Endothelial cell of coronary artery (primary cell): ENCODE measurements at places on chromosomes 6 and 20. TPM values are rescaled to one million over a fixed set of nuclear protein-coding genes. Genes with fewer than 3 reads are reported as not detected.

ENPP3 gene
- 0.09 and 0.19 TPM in 2 replicates for total RNA-seq

PHACTR3 gene
- total RNA-seq = not detected in 2 replicates

WASF1 gene
- 5.3 and 6.6 TPM in 2 replicates for total RNA-seq

ZSCAN16 gene
- 11.8 and 12.1 TPM in 2 replicates for total RNA-seq

CRISP2 gene
- not detected in 2 replicates for total RNA-seq

TREML1 gene
- total RNA-seq = not detected in 2 replicates

PRELID3B gene
- 87.7 and 88.4 TPM in 2 replicates for total RNA-seq

KIAA1755 gene
- under 0.01 and 2.4 TPM in 2 replicates for total RNA-seq

LGSN gene
- not detected in 2 replicates for total RNA-seq

DEFB132 gene
- total RNA-seq = not detected in 2 replicates

TMEM14C gene
- 70.2 and 81.5 TPM in 2 replicates for total RNA-seq

C2 gene
- total RNA-seq = 0.19 TPM in 1 of 2 replicates, not detected in the other

GLP1R gene
- total RNA-seq = not detected in 2 replicates

C20orf96 gene
- 3.4 and 3.5 TPM in 2 replicates for total RNA-seq

C6orf141 gene
- total RNA-seq = 11.3 and 13.1 TPM in 2 replicates

GINS1 gene
- 5.4 and 13.6 TPM in 2 replicates for total RNA-seq

LZTS3 gene
- total RNA-seq = 2.2 and 4.2 TPM in 2 replicates

EEF1A2 gene
- 1.0 and 2.0 TPM in 2 replicates for total RNA-seq

PAK5 gene
- total RNA-seq = not detected in 2 replicates

MPIG6B gene
- not detected in 2 replicates for total RNA-seq

SYNDIG1 gene
- total RNA-seq = not detected in 2 replicates

APMAP gene
- 88.4 and 114 TPM in 2 replicates for total RNA-seq

SLC17A9 gene
- total RNA-seq = 6.6 and 13.8 TPM in 2 replicates

PNPLA1 gene
- not detected in 2 replicates for total RNA-seq

OPRM1 gene
- total RNA-seq = not detected in 2 replicates

SLC22A23 gene
- total RNA-seq = 4.4 and 9.0 TPM in 2 replicates

CALHM5 gene
- 8.4 and 8.5 TPM in 2 replicates for total RNA-seq

LPA gene
- total RNA-seq = not detected in 2 replicates

LRRC73 gene
- total RNA-seq = 0.18 and 0.19 TPM in 2 replicates

ASIP gene
- total RNA-seq = not detected in 2 replicates

MYLK4 gene
- 0.36 and 0.38 TPM in 2 replicates for total RNA-seq

SLC17A2 gene
- total RNA-seq = not detected in 2 replicates

RAET1L gene
- total RNA-seq = not detected in 2 replicates

TFAP2A gene
- 0.09 and 0.28 TPM in 2 replicates for total RNA-seq

ECT2L gene
- not detected in 2 replicates for total RNA-seq

SCRT2 gene
- total RNA-seq = not detected in 2 replicates

GNAS-AS1 gene
- total RNA-seq = 0.27 and 0.85 TPM in 2 replicates

APCDD1L gene
- 0.09 and 31.3 TPM in 2 replicates for total RNA-seq

SYCP2L gene
- total RNA-seq = not detected in 2 replicates

TRIM31 gene
- total RNA-seq = not detected in 2 replicates

SLC32A1 gene
- not detected in 2 replicates for total RNA-seq

RBBP9 gene
- 9.4 and 12.2 TPM in 2 replicates for total RNA-seq

SPDEF gene
- total RNA-seq = not detected in 2 replicates

MYCT1 gene
- total RNA-seq = 104 and 116 TPM in 2 replicates

BIRC7 gene
- total RNA-seq = not detected in 2 replicates

SALL4 gene
- under 0.01 TPM in 2 replicates for total RNA-seq

CST7 gene
- not detected in 2 replicates for total RNA-seq

FOXS1 gene
- 0.09 and 2.8 TPM in 2 replicates for total RNA-seq

CD24 gene
- 0.38 and 2.7 TPM in 2 replicates for total RNA-seq

FOXC1 gene
- total RNA-seq = 6.2 and 6.5 TPM in 2 replicates

RRAGD gene
- total RNA-seq = 0.09 TPM in 2 replicates

TMEM217 gene
- 7.8 and 8.6 TPM in 2 replicates for total RNA-seq

WFDC6 gene
- total RNA-seq = not detected in 2 replicates

BMP7 gene
- not detected in 2 replicates for total RNA-seq

ZMYND8 gene
- total RNA-seq = 23.8 and 28.0 TPM in 2 replicates
